ENCODE measurements at places on chromosomes 16 and 17.

DNA sequence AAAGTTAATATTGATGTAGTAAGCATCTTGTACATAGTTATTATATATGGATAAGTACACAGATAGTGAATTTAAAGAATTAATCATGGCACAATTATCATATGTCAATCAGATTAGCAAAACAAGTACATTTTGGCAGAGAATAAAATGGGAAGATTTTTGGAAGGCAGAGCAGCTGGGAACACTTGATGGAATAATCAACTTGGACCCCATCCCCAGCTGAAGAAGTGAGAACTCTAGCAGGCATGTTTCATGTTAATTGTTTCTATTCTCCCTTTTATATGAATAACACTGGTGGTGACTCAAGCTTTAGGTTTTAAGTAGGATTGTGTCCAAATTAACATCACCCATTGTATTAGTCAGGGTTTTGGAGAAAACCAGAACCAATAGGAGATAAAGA lies 198.7 kb downstream of the KCNJ2 start:
- no peak for DNase-seq

DNA sequence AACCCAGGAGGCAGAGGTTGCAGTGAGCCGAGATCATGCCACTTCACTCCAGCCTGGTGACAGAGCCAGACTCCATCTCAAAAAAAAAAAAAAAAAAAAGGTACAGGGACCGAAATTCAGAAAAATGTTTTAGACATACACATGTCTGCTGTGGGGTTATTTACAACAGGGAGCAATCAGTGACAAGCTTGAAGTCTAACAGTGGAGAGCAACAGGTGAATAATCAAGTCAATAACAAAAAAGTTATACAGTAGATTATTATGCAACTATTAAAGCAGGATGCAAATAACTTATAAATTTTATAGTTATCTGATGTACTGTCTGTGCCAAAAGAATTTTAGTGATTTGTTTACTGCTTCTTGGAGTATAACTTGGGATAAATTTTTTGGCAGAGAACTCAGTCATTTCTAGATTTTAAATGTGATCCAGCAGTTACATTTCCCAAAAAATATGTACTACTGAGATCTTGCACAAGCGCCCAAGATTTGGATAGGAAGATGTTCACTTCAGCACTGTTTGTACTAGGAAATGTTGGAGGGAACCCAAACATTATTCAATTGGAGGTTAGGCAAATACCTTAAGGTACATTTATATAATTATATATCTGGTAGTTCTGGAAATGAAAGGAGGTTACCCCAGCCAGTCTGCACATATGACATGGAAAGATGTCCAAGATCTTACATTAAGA lies 34.1 kb downstream of the EEF2K start:
- DNase-seq, result no peak

DNA sequence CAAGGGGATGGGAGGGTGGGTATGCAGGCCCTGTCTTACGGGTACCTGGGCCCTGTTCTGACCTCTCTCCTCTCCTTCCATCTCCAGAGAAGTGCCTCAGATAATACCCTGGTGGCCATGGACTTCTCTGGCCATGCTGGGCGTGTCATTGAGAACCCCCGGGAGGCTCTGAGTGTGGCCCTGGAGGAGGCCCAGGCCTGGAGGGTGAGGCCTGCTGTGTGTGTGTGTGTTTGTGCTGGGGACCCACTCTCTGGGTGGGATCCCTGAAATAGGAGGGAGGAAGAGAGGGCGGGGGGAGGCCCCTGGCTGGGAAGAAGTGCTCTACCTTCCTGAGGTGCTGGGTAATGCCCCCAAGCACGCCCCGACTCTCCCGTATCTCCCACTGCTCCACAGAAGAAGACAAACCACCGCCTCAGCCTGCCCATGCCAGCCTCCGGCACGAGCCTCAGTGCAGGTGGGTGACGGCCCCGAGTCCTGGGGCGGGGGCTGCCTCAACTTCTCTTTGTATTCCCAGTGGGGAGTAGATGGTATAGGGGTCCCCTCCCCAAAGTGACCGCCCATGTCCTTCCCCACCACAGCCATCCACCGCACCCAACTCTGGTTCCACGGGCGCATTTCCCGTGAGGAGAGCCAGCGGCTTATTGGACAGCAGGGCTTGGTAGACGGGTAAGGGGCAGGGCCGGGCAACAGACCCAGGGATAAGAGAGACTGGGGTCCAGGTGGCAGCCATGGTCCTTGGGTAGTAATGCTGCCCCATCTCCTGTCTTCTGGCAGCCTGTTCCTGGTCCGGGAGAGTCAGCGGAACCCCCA lies 7.8 kb downstream of the GRB7 start:
- no peak for DNase-seq

DNA sequence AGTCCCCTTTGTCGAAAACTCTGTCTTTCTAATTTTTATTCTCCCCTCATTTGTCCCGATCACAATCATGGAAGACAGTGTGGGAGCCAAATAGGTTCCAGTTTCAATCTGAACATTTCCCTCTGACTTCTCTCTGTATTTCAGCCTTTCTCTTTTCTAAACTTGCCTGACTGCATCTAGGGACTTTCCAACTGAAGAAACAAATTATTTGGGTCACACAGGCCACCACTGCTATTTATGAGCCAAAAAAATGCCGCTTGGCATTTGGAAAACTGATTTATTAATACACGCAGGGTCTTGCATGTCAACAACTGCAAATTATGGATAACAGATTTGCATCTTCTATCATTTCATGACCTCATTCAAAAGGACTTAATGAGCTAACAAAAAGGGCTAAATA lies 55.2 kb upstream of the ELAC2 start:
- no peak for DNase-seq

- no peak for DNase-seq
Observed at GRCh38 chr17:869086-869485, 86.9 kb downstream of the MRM3 start.

- DNase-seq, result no peak
Observed at GRCh38 chr17:27520491-27521185, 64.4 kb downstream of the KSR1 start.

GRCh38 chr16:55534756-55535155 lies 25.9 kb downstream of the LPCAT2 start:
- DNase-seq, result no peak

GRCh38 chr16:80147026-80147655 lies 393.7 kb upstream of the DYNLRB2 start:
- no peak for DNase-seq

DNA sequence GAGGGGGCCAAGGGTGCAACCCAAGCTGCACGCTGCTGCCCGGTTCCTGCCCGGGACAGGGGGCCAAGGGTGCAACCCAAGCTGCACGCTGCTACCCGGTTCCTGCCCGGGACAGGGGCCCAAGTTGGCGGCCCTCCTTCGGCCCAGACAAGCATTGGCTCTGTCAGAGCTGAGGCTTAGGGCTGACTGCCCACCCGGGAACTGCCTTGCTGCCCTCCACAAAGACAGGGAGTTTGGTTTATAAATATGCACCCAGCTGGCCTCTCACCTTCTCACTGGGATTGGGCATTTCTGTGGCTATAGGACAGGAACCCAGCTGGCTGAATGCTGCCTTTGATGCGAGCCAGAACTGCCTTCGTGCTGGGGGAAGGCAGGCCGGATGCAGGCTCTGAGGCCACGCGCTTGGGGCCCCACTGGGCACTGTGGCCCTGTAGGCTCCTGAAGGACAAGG lies 105.7 kb downstream of the IRX5 start:
- DNase-seq, result no peak

GRCh38 chr17:27462714-27463113 lies 6.5 kb downstream of the KSR1 start:
- DNase-seq, result no peak

- DNase-seq, result no peak
Observed at GRCh38 chr17:16425202-16425601, 9.8 kb downstream of the TRPV2 start.

GRCh38 chr17:39236981-39237441 lies 11.3 kb upstream of the STAC2 start:
- DNase-seq, result no peak

DNA sequence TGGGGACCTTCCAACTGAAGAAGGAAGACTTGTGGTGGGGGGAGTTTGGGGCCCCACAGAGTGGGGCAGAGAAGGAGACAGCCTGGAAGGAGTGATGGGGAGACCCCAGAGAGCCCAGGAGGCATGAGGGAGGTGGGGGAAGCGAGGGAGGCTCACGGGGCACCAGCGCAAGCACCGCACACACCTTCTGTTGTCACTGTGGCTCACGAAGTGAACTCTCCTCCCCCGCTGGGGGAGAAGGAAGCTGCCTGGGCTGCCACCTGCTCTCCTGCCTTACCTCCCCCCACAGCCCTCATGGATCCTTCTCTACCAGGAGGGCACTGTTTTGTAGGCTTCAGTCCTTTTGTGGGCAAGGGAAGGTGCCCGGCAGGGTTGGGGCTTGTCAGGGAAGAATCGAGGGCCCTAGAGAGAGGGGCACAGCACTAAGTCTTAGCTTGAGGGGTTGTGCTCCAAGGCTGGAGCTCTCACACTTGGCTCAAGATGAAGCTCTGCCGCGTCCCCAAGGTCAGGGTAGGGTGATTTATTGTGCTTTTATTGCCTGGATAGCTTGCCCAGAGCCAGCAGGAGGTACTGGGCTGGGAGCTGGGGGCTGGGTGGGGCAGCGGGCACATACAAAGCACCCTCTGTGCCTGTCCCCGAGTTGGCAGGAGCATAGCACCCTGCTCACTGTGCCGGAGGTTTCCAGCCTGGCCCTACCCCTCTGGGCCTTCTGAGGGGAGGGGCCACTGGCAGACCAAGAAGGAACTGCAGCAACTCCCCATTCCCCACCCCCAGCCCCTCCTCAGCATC lies 4.6 kb upstream of the STARD3 start:
- no peak for DNase-seq

GRCh38 chr17:29661213-29661612 lies 38.5 kb upstream of the CORO6 start:
- DNase-seq, result no peak

- no peak for DNase-seq
Observed at GRCh38 chr16:2734844-2735515, 15.0 kb upstream of the PRSS27 start.

DNA sequence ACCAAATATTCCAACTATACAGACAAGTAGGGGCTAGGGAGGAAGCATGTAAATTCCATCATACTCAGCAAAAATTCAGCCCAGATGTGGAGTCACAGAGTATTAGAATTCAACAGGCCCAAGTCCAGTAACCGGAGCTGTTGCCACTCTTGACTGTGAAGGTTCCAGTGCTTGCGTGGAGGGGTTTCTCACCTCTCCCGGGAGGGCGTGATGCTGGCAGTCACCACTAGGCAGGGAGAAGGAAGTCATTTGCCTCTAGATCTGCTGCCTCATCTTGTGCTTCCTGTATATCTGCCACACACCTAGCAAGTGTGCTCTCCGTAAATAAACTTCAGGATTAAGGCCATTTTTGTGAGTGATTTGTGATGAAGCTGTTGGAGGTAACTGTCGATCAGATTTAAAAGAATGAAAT lies 1.0 kb upstream of the CKLF start:
- DNase-seq, result peak; percentile 38

- no peak for DNase-seq
Observed at GRCh38 chr16:1157639-1158455, 4.9 kb downstream of the CACNA1H start.

DNA sequence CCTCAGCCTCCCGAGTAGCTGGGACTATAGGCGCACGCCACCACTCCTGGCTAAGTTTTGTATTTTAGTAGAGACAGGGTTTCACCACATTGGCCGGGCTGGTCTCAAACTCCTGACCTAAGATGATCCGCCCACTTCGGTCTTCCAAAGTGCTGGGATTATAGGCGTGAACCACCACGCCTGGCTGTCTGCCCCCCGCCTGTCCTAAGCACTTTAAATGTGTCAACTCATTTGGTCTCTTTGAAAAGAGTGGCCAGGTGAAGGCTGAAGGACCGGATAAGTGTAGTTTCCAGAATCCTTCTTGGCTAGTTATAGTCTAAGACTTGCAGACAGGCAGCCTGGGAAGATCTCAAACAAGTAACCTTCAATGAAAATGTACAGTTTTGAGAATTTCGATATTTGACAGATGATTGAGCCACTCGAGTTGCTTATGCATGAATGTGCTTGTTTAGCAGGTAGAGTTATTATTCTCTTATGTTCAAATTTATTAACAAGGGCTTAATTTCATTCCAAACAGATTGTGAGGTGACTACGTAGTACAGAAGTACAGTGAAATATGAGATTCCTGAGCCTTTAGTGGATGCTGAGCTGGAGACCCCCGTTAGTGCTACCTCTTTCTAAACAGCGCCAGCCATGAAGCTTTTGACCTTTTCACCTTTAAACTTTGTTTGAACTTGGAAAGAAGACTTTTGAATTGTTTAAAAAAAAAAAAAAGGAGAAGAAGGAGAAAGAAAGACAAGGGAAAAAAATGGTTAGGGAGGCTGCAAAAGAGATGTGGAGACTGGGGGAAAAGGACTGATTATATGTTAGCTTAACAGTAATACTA lies 164.4 kb upstream of the TBX2 start:
- no peak for DNase-seq

Data from activated gamma-delta T cell treated with anti-CD3 and anti-CD28 coated beads, Interleukin-2, amount 50 U/mL, for 16 hours (primary cell).